ENCODE measurements at places on chromosomes 2 and 18.

- no peak for DNase-seq
These were observed 19.4 kb downstream of the KRCC1 start for GRCh38 chr2:88036182-88036581.

GRCh38 chr2:112006076-112006410 lies 49.0 kb upstream of the TMEM87B start:
- DNase-seq: no peak

GRCh38 chr2:157727693-157728092 lies 99.0 kb upstream of the ACVR1C start:
- no peak for DNase-seq

- DNase-seq: no peak
These were observed 27.6 kb downstream of the RNU4ATAC start for GRCh38 chr2:121558329-121558728.

GRCh38 chr2:237359894-237360780 lies 53.8 kb downstream of the COL6A3 start:
- no peak for DNase-seq

- no peak for DNase-seq
These were observed 50.2 kb downstream of the UNC80 start for GRCh38 chr2:209821806-209822205.

DNA sequence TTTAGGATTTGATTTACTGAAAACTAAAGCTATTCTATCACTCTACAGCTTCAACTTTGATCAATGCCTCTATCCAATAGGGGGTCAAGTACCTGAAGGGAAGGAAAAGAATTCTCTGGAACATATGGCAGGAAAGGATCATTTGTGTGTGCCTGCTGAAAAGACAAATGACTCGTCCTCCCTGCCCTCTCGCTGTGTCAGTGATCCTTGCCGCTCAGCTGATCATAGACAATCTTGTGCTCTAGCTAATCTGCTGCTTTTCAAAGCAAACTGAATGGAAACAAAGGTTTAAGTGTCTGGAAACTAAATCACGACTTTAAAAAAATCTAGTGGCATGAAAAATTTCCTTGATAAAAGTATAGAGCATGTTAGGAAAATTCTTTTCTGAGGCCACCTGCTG lies 75.6 kb upstream of the CPO start:
- no peak for DNase-seq

GRCh38 chr2:152716805-152717227 lies 445 bp downstream of the PRPF40A start:
- DNase-seq: peak; percentile 59

DNA sequence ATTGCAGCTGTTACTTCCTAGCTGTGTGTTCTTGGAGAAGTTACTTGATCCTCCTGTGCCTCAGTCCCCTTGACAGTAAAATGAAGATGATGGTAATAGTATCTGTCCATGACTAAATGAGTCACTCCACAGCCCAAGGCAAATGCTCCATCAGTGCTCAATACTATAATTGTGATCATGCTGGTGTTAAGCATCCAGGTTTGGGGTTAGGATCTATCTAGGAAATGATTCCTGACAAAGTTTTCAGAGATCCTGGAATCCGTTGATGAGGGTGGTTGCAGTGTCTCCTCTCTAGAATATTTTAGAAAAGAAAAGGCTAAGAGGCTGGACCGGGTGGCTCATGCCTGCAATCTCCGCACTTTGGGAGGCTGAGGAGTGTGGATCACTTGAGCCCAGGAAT lies 2.7 kb upstream of the PRELID3A start:
- DNase-seq: no peak

DNA sequence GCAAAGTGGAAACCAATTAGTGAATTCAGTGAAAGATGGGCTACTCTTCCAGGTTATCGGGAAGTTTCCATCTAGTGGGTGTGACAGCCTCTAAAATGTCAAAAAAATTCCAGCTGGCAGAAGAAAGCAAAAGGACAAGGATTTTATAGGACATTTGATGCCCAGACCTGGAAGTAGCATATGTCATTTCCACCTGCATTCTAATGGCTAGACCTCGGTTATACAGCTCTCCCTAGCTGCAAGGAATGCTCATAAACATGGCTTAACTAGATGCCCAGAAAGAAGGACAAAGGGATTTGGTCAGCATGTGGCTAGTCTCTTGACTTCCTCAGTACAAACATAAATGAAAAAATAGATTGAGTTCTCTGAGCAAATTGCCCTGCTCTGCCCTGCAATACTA lies 215.4 kb downstream of the NYAP2 start:
- no peak for DNase-seq

GRCh38 chr18:31101183-31102024 lies 817 bp downstream of the DSC2 start:
- peak; percentile 36 for DNase-seq

DNA sequence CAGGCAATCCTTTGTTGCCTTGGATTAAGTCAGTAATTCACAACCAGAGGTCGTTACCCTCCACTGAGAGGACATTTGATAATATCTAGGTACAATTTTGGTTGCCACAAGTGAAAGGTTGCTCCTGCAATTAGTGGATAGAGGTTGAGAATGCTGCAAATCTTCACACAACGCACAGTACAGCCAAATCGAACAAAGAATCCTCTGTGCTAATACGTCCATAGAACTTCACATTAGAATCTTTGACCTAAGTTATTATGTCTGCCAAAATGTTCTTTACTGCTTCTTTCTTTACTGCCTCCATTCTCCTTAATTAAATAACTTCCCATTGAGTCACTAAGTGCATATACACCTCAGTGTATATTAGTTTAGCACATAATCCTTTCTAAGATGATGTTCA lies 879.5 kb downstream of the TRIB2 start:
- no peak for DNase-seq

- no peak for DNase-seq
These were observed 205.3 kb downstream of the TMEM247 start for GRCh38 chr2:46684661-46685060.

DNA sequence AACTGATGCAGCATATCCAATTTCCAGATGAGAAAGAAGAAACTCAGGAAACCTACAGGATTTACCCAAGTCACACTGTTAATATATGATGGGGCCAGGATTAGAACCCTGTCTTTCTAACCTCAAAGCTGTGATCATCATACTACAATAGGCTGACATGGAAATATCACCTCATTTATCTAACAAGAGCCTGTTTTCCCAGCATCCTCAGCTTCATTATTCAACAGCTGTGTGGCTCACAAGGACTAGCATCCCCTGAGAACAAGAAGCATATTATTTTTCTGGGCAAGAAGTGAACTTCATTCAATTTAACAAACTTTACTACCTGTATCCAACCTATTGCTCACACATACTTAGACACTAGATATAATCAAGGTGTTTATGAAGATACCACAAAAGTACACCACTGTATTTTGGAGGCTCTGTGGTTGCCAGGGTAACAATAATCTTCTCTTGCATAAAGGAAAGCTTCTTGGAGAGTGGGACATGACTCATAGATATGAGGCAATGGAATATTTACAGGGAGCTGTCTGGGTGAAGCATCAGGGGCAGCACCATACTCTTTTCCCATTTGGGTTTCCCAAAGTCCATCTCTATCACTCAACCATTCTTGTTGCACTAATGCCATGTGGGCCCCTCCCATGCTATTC lies 218.2 kb downstream of the RAD51AP2 start:
- no peak for DNase-seq

- DNase-seq: no peak
These were observed 45.1 kb upstream of the FOSL2 start for GRCh38 chr2:28347596-28347995.

DNA sequence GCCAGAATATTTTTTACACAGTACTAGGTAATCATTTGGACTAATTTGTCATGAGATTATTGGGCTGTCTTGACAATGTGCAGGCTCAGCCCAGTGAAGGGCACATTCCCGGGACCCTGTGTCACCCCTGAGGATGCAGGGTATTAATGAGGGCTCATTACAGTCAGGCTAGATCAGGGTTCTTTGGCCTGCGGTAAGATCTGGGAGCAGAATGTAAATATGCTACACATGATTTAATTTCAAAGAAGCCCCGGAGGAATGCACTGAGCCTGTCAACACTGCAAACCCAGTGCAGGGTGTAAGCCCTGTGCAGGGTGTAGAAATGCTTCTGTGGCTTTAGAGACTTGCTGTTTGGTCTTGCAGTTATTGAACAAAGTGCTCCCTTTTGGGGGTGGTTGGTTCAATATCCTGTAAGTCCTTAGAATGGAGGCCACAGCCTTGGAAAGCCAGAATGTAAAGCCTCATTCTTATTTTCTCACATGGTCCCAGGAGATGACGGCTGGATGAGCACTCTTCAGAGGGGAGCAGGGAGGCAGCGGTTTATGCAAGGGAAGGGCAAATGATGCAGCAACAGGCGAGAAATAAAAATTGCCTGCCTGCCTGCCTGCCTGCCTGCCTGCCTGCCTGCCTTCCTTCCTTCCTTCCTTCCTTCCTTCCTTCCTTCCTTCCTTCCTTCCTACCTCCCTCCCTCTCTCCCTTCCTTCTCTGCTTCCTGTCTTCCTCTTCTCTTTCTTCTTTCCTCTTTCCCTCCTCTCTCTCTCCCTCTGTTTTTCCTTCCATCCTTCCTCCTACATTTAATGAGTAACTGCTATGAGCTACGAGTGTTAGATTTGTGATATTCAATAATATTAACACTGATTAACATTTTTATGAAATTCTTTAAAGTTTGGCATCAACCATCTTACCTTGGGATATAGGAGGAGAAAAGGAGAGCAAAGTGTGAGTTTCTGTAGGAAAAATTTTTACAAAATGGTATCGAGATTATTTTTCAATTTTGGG lies 148.8 kb downstream of the VAPA start:
- DNase-seq: peak; percentile 14

GRCh38 chr18:6941996-6942395 lies 175.6 kb downstream of the LAMA1 start:
- DNase-seq: no peak
